ENCODE measurements at places on chromosomes 16 and 17.
A peak's percentile ranks its signal among the peaks of the same experiment; 100 is the strongest.

DNA sequence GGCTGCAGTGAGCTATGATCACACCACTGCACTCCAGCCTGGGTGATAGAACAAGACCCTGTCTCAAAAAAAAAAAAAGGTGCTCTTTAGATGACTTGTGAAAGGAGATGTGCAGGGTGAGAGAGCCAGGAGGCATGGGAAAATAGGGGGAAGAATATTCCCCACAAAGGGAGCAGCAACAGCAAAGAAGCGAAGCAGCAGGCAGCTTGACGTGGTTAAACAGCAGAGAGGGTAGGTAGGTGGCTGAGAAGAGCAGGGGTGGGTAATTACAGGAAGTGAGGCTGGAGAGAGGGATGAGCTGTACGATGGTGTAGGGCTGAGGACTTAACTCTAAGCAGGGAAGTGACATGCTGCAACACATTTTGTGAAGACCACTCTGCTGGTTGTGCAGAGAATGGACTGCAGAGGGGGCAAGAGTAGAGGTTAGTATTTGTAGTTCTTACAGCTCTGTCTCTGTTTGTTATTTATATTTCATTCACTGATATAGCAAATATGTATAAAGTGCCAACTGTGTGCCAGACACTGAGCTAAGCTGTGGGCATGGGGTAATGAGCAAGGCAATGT lies 1.6 kb downstream of the HEATR3 start:
- DNase-seq, result no peak

DNA sequence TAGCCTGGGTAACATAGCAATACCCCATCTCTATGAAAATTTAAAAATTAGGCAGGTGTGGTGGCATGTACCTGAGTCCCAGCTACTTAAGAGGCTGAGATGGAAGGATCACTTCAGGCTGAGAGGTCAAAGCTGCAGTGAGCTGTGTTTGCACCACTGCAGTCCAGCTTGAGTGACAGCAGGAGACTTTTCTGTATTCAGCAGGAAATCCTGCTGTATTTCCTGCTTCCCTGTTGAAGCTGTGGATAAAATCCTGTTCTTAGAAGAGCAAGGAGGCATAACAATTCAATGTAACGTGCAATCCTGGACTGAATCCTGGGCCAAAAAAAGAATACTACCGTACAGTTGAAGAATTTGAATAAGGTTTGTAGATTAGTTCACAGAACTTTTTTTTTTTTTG lies 62.2 kb downstream of the FBXL20 start:
- no peak for DNase-seq

- no peak for DNase-seq
These were observed 129.0 kb downstream of the CMIP start for GRCh38 chr16:81573533-81574020.

DNA sequence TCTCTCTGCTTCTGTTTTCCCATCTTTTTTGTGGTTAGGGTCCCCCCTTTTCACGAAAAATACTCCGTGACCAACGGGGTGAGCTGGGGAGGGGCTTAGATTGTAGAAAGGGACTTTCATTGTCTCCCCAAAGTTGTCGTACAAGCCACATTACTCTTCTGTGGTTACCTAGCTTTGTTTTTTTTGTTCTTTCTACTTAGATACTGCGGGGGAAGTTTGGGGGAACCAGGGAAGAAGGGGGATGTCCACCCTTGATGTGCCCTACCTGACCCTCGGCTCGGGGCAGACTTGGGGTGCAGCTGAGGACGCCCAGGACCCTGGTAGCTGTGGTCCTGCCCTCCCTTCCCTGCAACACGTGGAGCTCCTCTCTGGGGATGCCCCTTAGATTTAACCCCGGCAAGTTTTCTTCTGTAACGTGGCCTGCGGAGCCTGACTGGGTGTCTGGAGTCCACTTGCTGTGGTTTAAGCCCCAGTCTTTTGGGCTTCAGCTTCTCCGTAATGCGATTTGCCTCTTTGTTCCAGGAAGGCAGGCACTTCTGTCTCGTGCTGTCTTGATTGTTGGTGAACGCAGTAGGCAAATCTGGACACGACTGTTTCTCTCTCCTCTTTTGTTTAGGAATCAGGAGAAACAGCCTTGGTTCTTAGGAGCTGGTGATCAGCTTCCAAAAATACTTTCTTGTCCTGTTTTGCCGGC lies 892 bp downstream of the ABCC1 start:
- no peak for DNase-seq

DNA sequence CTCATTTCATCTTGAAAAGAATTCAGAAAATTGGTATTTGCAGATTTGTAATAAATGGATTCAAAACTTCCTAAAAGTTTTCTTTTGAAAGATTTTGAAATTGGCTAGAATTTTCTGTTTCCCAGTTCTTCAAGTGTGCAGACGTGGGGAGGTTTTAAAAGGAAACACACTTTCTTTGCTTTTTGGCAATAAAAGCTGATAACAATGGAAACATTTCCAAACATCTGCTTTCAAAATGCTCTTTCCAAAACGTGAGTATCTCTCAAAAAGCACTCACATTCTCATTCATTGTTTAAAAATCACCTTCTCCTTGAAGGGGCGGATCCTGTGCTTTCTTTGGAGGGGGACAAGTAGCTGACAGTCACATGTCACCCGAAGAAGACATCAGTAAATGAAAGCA lies 8.6 kb upstream of the GSG1L start:
- DNase-seq, result no peak

DNA sequence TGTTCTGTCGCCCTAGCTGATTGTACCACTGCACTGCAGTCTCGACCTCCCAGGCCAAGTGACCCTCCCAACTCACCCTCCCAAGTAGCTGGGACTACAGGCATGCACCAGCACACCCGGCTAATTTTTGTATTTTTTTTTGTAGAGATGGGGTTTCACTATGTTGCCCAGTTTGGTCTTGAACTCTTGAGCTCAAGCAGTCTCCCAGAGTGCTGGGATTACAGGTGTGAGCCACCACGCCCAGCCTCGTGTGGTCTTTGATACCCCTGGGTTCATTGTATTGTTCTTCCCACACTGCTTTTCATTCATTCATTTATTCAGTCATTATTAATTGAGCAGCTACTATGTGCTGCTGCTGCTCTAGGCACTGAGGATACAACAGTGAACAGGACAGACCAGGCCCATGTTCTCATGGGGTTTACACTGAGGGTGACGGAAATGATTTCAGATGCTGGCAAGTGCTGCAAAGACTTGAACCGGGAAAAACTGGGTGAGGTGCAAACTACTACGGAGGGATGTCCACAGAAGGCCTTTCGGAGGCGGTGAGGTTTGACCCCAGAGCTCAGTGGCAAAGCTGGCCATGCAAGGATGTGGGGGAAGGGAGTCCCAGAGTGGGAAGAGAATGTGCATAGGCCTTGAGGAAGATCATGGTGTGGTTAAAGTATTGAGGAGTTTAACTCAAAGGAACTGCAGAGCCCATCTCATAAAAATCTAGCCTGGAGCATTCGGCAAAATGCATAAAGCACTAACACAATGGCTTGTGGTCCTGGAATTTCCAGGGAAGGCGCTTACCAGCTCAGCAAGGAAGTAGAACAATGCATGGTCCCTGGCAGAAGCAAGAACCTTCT lies 10.9 kb downstream of the ABCC1 start:
- no peak for DNase-seq

- DNase-seq, result no peak
These were observed 7.4 kb upstream of the MMP2 start for GRCh38 chr16:55471448-55472097.

GRCh38 chr17:61793565-61793964 lies 69.8 kb downstream of the BRIP1 start:
- DNase-seq, result no peak

DNA sequence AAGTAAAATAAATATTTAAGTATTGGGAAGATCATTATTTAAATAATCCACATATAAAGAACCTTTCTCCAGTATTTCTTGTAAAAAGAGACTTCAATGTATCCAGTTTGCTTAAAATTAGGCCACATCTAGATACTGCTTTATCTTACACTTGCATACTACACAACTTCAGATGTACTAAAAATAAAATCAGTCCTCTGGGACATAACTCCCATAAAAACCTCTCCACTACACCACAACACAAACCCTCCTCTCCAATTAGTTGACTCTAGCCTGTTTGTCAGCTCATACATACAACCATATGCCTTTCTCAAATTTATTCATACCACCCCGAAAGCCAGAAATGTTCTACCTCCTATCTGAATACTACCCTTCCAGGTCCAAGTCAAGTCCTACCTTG lies 21.6 kb downstream of the SPOP start:
- DNase-seq, result no peak

DNA sequence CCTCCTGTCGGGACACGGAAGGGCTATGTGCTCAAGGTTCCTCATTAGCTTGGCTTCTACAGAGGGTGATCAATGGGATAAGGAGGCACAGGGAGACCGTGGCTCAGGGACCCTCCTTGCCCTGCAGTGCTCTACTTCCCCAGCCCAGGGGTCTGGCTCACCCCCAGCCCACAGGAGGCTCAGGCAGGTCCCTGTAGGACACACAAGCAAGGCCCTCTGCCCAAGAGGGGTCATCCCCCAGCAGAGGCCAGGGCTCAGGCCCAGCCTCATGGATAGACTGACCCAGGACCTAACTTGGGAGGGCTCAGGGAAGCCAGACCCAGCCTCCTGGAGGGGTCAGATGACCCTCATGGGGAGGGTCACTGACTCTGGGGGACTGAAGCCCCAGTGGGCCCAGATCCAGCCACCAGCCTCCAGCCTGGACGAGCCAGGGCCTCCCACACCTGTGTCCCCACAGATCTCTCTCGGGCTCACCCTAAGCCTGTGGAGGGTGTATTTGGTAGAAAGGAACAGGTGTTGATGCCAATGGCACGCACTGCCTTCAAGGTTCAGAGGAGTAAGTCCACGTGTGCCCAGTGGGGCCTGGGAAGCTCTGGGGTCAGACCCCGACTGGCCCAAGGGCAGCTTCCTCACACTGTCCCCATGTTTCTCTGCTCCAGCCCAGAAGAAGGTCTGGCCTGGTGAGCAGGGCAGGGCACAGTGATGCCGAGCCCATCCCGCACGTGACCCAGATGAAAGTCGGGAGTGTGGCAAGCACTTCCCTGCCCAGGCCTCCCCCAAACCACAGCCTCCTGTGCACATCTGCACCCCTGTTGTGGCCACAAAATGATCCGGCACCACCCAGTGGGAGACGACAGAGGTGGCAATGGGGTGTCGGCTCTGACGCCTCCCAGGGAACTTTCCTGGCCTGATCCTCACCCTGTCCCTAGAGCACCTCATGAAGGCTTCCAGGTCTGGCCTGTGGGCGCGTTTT lies 10.9 kb upstream of the KRTAP17-1 start:
- no peak for DNase-seq

- DNase-seq, result no peak
These were observed 78.4 kb downstream of the TRIM37 start for GRCh38 chr17:59028328-59028727.

DNA sequence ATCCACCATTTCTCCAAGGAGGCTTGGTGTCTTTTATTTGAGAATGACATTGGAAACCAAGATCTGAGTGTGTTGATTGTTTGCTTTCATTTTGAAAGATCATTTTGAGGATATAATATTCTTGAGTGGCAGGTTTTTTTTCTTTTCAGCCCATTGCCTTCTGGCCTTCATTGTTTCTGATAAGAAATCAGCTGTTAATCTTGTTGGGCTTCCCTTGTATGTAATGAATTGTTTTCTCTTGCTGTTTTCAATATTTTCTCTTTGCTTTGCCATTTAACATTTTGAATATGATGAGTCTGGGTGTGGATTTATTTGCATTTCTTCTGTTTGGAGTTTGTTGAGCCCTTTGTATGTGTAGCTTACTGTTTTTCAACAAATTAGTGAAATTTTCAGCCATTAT lies 22.0 kb downstream of the PRSS54 start:
- DNase-seq, result no peak

GRCh38 chr16:85057948-85058347 lies 30.4 kb downstream of the KIAA0513 start:
- DNase-seq, result no peak

- DNase-seq, result no peak
These were observed 5.1 kb upstream of the CLUH start for GRCh38 chr17:2716649-2717048.

DNA sequence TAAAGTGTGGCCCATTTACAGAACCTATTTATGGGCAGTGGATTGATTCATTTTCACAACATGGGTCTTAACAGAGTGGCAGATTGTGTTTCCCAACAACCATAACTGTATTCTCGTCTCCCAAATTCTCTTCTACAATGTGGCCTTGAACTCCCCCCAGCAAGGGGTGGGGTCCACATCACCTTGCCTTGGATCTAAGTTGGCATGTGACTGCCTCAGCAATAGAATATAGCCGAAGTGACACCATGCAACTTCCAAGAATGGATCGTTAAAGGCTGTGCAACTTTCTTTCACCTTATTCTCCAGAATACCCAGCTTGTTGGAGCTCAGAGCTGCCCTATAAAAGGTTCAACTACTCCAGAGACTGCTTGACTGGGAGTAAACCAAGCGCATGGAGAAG lies 72.0 kb upstream of the CDH5 start:
- no peak for DNase-seq

DNA sequence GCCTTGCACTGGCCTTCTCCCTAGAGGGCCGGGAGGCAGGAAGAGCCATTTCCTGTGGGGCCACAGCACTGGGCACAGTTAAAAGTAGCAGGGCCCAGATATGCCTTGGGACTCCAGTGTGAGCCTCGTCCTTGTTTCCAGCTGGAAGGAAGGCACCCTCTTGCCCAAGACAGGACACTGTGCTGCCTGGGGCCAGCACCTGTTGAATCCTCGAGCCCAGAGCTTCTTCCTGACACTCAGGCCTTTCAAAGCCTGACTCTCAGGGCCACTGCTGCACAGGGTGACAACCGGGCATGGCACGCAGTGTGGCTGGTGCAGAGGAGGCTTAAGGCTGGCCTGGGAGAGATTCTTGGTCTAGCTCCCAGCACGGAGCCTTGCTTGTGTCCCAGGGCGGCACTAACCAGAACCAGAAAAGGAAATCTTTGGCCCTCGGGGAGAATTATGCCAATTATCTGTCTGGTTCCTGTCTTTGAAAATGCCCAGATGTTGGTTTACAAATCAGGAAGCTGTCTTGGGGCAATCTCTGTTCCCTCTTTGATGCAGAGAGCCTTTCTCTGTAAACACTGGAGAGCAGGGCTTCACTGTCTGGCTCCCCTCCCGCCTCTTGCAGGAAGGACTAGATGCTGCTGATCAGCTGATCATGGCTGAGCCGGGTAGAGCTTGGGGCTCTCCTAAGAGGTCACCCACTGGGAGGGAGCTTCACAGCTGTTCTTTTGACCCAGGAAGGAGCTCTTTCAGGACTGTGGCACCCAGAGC lies 11.1 kb downstream of the LDHD start:
- DNase-seq, result peak; percentile 55

DNA sequence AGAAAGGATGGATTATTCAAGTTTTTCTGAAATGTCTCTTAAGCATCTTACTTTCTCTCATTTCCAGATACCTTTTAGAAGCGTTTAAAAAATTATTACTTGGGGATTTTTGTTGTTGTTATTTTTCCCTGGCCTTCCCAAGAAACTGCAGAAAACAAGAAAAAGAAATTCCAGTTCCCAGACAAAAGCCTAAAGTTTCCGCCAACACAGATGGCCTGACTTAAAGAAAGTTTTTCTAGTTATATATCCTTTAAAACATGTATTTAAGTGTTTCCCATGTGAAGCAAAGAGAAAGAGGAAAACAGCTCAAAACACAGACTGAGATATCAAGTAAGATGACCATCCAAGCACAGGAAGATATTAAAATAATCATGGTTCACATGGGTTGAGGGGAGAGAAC lies 401.7 kb upstream of the MAF start:
- no peak for DNase-seq

- DNase-seq, result no peak
These were observed 2064.6 kb downstream of the TP53TG3F start for GRCh38 chr16:35523991-35524390.
